ENCODE measurements at places on chromosomes 2 and 18.

DNA sequence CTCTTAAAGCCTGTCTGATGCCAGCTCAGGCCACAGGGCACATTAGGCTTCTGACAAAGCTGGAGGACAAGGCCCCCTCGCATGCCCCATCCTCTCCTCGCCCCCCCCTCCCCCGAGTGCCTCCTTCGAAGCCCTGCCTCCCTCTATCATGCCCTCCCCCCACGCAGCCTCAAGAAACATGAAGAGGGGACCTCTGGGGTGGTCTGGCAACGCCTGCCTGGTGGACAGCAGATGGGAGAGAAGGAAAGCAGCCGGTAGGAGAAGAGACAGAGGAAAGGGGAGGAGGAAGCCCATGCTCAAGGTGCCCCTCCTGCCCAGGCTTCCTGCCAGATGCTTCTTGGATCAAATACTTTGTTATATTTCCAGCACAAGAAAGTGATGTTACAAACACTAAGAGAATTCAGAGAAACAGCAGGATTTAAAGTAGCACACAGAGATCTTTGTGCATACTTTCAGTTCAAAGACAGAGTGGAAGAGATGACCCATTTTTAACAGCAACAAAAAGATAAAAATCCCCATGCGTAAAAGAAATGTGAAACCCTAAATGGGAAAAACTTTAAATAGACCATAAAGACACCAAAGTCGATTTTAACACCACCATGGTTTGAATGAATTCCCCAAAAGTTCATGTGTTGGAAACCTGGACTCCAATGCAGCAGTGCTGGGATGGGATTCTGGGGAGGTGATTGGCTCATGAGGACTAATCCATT, 19.0 kb downstream of the BOK start:
- no peak for DNase-seq

- no peak for DNase-seq
Measured at GRCh38 chr2:30931841-30932407, 124.7 kb upstream of the CAPN13 start.

DNA sequence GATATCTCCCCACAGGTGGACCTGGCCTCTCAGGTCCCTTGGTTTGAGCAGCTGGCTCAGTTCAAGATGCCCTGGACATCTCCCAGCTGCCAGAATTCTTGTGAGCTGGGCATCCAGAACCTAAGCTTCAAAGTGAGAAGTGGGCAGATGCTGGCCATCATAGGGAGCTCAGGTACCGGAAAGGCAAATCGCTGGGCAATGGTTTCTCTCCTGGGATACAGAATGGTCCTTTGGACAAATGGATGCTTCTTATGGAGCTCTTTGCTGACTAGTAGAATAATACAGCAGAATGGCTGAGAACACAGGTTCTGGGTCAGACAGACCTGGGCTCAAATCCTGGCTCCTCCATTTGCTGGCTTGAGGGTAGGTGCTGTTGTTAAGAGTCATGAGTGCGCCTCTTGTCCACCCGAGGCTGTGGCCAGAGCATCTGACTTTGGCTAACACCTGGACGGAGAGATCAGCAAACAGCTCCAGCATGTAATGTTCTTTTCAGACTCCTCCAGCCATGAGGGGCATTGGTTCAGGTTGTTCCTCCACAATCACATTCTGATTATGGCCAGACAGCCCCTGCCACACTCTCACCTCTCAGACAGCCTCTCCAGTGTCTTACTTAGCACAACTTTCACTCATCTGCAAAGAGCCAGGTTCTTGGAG, 7.5 kb downstream of the ABCG8 start:
- DNase-seq, result no peak

DNA sequence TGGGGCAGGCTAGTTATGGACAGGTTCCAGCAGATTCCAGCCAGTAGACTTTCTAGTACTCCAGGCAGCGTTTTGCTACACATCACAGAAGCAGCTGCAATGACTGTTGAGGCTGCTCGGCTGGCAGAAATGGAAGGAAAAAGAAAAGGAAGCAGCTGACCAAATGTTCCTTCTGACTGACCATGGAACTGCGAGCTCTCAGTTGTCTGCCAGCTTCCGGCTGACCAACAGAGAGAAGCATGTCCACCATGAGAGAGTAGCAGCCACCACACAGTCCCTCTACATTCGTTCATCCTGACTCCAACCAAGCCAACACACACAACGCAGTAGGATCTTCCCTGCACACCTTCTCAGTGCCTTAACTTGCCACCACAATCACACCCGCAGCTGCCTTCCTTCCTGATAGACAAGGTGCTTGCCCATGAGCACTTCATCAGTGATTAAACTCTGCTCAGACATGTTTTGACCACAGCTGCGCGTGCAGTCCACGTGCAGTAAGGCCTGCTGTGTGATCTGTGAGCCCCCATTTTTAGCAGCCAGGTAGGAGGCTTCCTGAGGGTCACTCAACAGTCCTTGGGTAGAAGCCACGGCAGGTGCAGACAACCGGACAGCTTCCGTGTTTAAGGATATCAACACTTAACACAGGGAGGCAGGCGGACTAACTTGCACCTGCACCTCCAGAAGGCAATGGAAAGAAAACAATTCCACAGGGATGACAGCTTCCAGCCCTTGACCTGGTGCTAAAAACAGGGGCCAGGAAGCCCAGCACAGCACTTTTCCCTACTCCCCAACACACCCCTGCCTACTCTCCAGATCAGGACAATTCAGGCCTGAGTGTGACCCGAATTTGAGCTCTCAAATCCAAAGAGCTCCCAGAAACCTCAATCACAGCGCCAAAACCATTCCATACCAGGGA, 996 bp downstream of the TGFBRAP1 start:
- DNase-seq, result no peak

GRCh38 chr2:46850742-46851141, 64.9 kb downstream of the MCFD2 start:
- no peak for DNase-seq

DNA sequence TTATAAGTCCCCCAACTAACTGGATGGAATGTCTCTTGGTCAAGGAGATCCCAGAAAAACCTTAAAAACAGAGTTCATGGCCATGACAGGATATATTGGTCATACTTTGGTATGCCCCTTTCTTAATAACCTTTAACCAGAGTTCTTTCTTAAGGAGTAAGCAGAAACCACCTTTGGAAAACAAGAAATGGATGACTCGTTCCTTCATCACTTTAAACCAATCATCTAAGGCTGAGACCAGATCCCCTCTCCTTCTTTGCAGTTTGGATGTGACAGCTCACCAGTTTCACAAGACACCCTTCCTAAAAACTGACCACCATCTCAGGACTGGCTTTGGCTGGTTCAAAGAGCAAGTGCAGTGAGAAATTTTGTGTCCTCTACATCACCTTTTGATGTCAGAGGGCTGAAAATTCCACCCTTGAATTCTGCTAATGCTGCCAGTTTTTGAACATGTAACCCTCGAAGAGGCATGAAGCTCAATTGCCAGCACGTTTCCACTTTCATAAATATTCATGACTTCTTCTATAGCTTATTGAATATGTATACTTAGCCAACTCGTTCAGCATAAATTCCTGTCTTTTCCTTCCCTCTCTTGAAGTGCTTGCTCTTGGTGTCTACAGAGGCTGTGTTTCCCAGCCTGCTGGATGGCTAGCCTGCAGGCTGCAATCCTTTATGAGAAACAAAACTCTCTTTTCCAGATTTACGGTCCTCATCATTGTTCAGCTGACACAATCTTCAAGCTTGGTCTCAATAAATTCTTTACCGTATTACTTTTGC, 1323.5 kb upstream of the TMEFF2 start:
- no peak for DNase-seq

- DNase-seq, result peak; percentile 14
Measured at GRCh38 chr2:28681158-28681571, 70.5 kb upstream of the PPP1CB start.

- DNase-seq, result no peak
Measured at GRCh38 chr2:69088466-69088865, 75.5 kb downstream of the ANTXR1 start.

DNA sequence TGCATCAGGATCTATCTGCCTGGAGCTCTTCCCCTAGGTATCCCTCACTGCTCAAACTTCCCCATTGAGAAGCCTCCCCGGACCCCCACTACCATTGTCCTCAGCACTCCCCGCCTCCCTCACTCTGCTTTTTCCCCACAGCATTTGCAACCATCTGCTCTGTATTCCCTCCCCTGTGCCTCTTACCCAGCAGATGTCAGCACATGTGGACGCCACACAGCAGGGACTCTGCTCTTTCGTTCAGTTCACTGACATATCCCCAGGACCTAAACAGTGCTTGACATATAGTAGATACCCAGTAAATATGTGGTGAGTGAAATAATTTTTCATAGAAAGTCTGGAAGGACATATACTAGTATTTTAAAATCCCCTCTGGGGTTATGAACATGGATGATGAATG, 101.1 kb downstream of the TMEM247 start:
- no peak for DNase-seq

- DNase-seq, result no peak
Measured at GRCh38 chr2:45258311-45258710, 249.1 kb upstream of the SIX2 start.

GRCh38 chr2:109586687-109587086, 27.1 kb downstream of the SEPTIN10 start:
- DNase-seq, result no peak

GRCh38 chr18:12645254-12645653, 12.7 kb downstream of the SPIRE1 start:
- no peak for DNase-seq

DNA sequence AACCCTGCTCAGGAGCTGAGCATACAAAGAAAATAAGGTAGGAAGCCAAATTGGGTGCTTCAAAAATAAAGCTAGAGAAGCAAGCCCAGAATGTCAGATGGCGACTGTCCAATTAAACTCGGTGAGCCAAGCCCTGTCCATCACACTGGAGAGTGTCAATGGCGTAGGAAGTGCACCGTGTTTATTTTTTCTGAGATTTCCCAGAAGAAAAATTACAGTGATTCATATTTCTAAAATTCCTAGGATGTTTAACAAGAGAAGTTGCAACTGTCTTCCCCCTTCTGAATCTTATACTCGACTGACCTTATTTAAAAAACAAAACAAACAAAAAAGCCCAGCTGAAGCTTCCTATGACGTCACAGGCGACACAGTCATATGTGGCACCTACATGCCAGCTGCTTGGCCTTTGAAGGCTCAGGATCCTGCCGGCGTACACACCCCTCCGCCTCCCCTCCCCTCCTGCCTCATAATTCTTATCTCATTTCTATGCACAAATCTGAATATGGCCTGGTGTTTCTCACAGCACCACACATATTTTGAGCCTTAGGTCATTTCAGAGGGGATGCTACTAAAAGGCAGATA, 60.8 kb downstream of the MBP start:
- DNase-seq, result no peak

- DNase-seq, result no peak
Measured at GRCh38 chr2:152440049-152440448, 105.1 kb downstream of the FMNL2 start.

- DNase-seq, result no peak
Measured at GRCh38 chr18:46622999-46623398, 34.0 kb downstream of the LOXHD1 start.

DNA sequence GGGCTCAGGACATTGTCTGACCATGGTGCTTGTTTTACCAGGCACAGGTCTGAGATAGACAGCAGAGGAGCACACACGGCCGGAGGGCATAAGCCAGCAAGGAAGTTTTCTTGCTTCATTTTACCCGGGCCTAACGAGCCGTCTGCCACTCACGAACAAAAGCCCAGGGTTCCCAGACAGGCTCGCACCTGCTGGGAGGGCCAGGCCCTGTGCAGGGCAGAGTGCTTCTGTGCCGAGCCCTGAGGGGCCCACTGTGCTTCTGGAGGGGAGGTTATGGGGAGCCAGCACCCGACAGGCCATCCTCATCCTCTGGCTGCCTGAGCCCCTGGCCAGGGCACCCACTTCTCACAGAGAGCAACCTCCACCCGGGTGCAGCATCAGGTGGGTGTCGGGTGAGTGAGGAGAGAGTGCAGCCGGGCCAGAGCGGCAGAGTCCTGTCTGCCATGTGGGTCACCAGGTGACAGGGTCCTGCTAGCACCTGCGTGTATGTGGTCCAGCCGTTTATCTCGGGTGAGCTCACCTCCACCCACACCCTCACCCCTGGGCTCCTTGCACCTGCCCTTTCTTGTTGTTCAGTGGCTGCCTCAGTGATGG, 297.9 kb downstream of the NDUFA10 start:
- DNase-seq, result no peak

GRCh38 chr2:97714084-97714949, 941 bp downstream of the ZAP70 start:
- no peak for DNase-seq

- DNase-seq, result no peak
Measured at GRCh38 chr18:64983497-64984238, 767.1 kb upstream of the CDH7 start.

GRCh38 chr2:85242321-85242720, 85.5 kb downstream of the TGOLN2 start:
- DNase-seq, result no peak

DNA sequence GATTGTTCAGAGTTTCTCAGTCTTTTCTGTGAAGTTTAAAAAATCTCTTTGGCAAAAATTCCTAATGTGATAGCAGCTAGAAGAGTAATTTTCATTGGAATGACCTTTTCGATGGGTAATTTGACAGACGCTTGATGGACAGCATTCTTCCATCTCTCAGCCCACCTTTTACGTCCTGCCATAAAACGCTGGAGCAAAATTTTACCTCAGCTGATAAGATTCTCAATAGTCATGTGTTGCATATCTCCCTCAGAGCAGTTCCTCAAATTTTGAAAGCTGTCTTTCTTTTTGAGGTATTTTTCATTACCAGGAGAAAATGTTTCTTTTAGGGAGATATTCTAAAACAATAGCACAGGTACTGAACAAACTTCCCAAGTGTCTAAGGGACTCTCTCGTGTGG, 441.4 kb downstream of the PARD3B start:
- no peak for DNase-seq

DNA sequence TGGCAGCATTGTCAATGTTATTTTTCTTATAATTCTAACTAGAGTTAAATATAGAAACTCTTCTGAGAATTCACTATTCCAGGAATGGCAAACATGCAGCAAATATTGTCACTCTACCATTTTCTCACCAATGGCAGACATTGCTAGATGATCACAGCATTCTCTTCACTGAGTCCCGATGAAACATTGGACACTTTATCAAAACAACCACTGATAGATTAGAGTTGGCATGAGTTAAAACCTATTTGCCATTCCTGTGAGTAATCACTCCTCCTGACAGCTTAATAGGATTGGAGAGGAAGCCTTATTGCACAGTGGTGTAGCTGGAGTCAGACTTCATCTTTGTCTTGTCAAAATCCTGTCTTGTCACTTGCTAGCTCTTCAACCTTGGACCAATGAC, 163.9 kb upstream of the THUMPD2 start:
- DNase-seq, result no peak

- DNase-seq, result no peak
Measured at GRCh38 chr2:117523711-117524238, 290.7 kb upstream of the DDX18 start.

GRCh38 chr2:72994282-72994990, 77.1 kb downstream of the SFXN5 start:
- no peak for DNase-seq

- DNase-seq, result no peak
Measured at GRCh38 chr2:54240515-54241469, 15.2 kb downstream of the TSPYL6 start.

- DNase-seq, result no peak
Measured at GRCh38 chr2:217988840-217989204, 14.0 kb downstream of the TNS1 start.
